NCI-H1048 (cell line): ENCODE measurements at places on chromosomes 1 and 21.

GRCh38 chr1:150150133-150151021 lies 661 bp downstream of the PLEKHO1 start:
- DNase-seq = no peak

DNA sequence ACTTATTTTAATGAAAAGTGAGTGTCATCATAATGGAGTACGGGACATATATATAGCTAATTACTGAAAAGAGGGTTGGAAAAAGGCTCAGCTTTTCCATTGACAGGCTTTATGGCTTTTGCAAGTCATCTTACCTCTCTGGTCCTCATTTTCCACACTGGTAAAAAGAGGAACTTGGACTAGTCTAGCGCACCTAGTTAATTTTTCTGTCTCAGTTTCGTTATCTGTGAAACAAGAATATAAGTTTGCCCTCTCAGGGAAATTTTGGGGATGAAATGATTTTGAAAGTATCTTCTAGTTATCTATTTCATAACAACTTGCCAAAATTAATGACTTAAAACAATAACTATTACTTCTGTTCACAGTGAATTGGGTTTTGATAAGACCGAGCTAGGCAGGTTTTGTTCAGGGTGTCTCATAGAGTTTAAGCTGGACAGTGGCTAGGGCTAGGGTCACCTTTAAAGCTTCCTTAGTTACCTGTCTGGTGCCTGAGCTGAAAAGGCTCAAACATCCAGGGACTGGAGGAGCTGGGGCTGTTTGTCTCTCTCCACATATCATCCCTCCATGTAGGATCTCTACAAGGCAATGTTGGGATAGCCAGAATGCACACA lies 91.7 kb downstream of the TYW3 start:
- DNase-seq = no peak

DNA sequence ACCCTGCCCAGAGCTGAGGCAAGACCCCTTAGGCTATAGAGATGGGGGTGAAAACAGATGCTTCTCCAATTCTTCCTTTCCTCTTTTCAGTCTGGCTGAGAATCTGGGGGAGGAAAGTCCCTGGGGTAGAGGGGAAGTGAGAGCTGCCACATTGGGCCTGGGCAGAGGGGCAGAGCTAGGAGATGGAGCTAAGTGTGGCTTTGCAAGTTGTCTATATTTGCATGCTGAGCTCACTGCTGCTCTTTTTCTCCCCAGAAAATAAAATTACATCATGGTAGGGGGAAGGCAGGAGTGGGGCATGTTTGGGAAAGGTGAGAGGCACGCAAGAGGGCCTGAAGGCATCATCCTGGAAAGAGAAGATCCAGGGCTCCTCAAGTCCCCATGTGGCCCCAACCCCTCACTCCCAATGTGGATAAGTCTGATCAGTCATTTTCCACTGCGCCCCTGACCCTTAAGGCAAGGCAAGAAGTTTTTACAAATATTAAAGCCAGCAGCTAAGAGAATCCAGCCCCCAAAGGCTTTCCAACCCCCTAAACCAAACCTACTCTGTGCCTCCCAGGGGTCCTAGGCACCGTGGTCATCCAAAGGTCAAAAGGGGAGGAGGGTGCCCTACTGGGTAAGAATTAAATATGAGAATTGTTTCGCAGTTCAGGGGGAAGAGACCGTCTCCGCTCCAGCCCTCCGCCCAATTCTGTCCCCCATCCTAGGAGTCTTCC lies 500 bp upstream of the PEA15 start:
- DNase-seq = no peak

GRCh38 chr1:17887661-17888371 lies 132.7 kb downstream of the ACTL8 start:
- no peak for DNase-seq

DNA sequence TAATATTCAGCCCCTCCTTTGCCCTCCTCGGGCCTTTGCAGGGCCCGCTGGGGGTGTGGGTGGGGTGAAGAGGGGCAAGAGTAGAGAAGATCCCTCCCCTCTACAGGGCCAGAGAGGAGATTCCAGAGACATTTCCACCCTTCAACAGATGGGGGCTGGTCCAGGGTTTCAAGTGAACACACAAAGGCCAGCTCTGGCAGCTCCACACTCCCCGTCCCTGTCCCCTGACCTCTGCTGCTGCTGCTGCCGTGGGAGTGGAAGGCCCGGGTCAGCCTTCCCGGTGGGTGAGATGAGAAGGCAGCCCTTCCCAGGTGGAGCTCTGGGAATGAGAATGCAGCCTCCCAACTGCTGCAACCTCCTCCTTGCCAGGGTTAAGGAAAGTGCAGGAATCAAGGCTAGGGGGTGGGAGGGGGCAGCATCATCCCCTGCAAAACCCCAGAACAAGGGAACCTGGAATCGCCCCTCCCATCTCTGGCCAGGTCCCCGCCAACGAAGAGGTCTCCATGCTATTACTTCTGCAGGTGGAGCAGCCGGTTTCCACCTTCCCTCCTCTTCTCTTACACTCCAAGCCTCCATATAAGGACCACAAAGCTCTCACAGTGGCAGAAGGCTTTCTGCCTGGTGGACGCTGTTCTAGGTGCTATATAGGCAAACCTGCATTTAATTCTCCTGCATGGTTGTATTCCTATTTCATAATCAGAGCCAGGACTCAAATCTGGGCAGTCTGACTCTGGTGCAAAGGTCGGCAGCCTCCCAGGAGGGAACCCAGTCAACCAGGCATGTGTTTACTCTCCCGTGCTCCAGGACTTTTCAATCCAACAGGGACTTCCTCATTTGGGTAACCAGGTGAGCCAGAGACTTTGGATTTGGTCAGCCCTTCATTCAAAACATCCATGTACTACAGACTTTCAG lies 22.9 kb upstream of the ARHGEF10L start:
- DNase-seq = no peak

DNA sequence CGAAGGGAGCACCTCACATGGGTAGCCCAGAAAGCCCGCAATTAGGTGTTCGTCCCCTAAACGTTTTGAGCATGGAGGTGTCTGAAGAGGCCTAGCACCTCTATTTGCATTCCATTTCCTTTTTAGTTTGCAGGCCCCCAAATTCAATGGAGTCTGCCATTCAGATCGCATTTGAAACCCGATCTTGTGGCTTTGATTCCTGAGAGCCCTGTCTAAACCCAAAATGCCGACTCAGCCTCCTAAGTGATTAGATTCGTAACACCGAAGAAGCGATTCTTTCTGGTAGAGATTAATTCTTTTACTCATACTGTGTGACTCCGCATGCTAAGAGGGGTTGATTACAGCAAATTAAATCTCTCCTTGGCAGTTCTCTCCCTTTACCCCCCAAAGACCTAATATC lies 415.2 kb upstream of the KAZN start:
- no peak for DNase-seq

- no peak for DNase-seq
These were observed at the start of gene AK5 for GRCh38 chr1:77281491-77282186. Gene AK5, plus strand, starts transcription at chr1:77282019. Its CDS starts 295 bp downstream, at chr1:77282314.
